ENCODE measurements at places on chromosomes 16 and 17. TPM values are rescaled to one million over a fixed set of nuclear protein-coding genes. Genes with fewer than 3 reads are reported as not detected.
A peak's percentile ranks its signal among the peaks of the same experiment; 100 is the strongest.

DNA sequence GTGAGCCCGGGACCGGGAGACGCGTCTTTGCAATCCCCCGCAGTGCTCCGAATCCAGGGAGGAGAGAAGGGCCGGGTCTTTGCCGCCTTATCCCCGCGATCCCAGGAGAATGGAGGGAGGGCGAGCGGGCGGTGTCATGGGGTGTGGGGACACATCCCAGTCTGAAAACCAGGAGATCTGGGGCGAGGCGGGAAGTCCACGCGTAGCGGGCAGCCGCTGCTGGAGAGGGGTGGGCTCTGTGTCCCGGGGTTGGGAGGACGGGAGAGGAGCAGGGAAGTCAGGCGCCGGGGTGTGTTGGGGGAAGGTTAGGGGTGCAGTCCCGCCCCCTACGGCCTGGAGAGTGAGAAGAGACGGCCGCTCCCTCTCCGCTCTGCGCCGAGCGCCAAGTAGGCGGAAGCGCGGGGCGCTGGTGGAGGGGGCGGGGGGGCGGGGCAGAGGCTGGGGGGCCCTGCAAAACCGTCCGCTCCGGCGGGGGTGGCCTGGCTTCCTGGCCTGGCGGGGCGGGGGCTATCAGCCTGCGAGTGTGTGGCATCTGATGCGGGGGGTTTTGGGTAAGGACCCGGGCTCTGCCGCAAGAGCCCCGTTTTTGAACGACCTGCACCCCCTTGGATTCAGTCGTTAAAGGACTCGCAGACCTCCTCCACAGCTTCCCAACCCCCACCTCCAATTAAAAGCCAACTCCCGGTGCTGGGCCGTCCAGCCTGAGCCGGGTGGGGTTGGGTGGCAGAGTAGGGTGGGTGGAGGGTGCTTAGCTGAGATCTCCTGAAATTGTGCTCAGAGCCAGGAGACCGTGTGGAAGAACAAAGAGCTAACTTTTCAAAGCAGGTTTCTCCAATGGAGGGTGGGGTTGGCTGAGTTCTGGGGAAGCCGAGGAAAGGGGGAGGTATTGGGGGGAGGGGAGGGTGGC, 654 bp downstream of the LASP1 start:
- H3K27ac ChIP-seq: peak overlapping the region; percentile 88
- peak; percentile 78 for DNase-seq
- peak overlapping the region; percentile 89 for H3K4me3 ChIP-seq
- H3K27me3 ChIP-seq: no peaks in the 10 kb centered on the region
- H3K4me1 ChIP-seq: peaks cover 60% of the 10 kb centered on the region

DNA sequence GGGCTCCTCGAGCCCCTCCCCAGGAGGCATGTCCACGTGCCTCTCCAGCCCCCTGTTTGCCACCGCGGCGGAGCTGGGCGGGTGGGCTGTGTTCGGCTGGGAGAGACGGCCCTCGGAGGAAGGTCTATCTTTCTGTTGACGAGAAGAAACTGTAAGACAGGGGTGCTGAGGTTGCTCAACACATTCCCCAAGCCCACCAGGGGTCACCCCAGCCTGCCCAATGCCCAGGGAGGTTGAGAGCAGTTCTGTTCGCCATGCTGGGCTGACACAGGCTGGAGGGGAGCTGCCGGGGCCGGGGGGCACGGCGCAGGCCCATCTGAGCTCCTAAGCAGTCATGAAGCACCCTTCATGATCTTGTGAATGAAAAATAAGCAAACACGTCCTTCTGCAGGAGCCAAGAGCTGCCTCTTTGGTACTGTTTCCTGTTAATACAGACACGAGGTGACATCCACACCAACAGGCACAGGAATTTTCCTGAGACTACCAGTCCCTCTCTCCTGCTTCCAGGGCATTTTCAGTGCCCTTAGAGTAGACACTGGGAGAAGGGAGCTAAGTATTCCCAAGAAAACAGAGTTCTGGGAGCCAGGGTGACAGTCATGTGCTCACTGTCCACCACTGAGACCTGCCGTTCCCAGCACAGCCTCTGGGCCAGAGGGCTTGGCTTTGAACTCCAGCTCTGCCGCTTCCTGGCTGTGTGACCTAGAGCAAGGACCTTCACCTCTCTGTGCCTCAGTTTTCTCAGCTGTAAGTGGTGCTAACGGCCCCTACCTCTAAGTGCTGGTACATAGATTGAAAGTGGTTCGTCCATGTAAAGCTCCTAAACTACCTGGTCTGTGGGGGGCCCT, 9.2 kb downstream of the UBALD2 start:
- H3K27me3 ChIP-seq: no peaks in the 10 kb centered on the region
- peak overlapping the region; percentile 4 for H3K27ac ChIP-seq
- DNase-seq: no peak
- H3K4me1 ChIP-seq: peaks cover 58% of the 10 kb centered on the region
- H3K4me3 ChIP-seq: no peak overlapping the region
- peaks cover 10% of the 10 kb centered on the region for H3K36me3 ChIP-seq

NACA2 gene
- not detected for total RNA-seq

- H3K36me3 ChIP-seq: no peaks in the 10 kb centered on the region
- no peaks in the 10 kb centered on the region for H3K4me1 ChIP-seq
- H3K4me3 ChIP-seq: no peak overlapping the region
- DNase-seq: no peak
- no peaks in the 10 kb centered on the region for H3K27me3 ChIP-seq
Measured at GRCh38 chr16:27558932-27559331, 9.0 kb downstream of the KATNIP start.

DNA sequence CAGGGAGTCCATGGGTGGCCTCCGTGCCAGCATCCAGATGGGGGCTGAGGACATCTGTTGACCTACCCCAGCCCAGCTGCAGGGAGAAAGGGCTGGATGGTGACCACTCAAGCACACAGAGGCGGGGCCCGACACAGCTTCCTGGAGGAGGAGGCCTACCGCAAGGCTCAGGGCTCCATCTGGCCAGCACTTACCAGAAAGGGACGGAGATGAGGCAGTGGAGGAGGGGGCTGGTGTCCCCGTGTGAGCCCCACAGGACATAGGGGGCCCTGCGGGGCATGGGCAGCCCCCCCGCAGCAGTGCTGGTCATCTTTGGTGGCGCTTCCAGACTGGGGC, 147.5 kb upstream of the CIBAR2 start:
- H3K36me3 ChIP-seq: no peaks in the 10 kb centered on the region
- DNase-seq: no peak
- H3K4me3 ChIP-seq: no peak overlapping the region

- H3K27me3 ChIP-seq: peaks cover 95% of the 10 kb centered on the region
- H3K4me1 ChIP-seq: peaks cover 80% of the 10 kb centered on the region
- peak; percentile 42 for DNase-seq
- H3K36me3 ChIP-seq: no peaks in the 10 kb centered on the region
- H3K27ac ChIP-seq: no peak overlapping the region
- no peak overlapping the region for H3K4me3 ChIP-seq
Measured at GRCh38 chr17:36934692-36935630, 2.3 kb upstream of the LHX1 start.

GRCh38 chr17:3795390-3796102, 5.4 kb downstream of the ITGAE start:
- H3K27ac ChIP-seq: no peak overlapping the region
- peaks cover 21% of the 10 kb centered on the region for H3K4me1 ChIP-seq
- H3K4me3 ChIP-seq: no peak overlapping the region
- no peaks in the 10 kb centered on the region for H3K27me3 ChIP-seq

PRR14 gene
- total RNA-seq: 92.0 TPM

DNA sequence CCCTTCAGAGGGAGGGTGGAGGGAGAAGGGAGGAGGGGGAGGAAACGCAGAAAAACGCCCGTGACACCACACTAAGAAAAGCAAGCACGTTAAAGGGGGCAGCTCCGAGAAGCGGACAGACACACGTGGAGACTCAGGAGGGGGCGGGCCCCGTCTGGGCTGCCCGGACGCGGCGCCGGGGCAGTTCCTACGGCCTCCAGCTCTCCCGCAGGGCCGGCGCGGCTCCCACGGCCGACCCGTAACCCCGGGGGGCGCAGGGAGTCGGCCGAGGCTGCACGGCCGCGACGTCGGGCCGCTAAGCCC, 362 bp downstream of the KLHDC4 start:
- peaks cover 44% of the 10 kb centered on the region for H3K4me1 ChIP-seq
- H3K27ac ChIP-seq: peak overlapping the region; percentile 85
- H3K27me3 ChIP-seq: no peaks in the 10 kb centered on the region
- peak; percentile 62 for DNase-seq

MYCBPAP gene
- total RNA-seq: 5.3 TPM

- no peak overlapping the region for H3K4me3 ChIP-seq
- no peaks in the 10 kb centered on the region for H3K27me3 ChIP-seq
- no peak overlapping the region for H3K27ac ChIP-seq
- H3K4me1 ChIP-seq: no peaks in the 10 kb centered on the region
Measured at GRCh38 chr17:75553295-75554110, 28.0 kb downstream of the LLGL2 start.

DNA sequence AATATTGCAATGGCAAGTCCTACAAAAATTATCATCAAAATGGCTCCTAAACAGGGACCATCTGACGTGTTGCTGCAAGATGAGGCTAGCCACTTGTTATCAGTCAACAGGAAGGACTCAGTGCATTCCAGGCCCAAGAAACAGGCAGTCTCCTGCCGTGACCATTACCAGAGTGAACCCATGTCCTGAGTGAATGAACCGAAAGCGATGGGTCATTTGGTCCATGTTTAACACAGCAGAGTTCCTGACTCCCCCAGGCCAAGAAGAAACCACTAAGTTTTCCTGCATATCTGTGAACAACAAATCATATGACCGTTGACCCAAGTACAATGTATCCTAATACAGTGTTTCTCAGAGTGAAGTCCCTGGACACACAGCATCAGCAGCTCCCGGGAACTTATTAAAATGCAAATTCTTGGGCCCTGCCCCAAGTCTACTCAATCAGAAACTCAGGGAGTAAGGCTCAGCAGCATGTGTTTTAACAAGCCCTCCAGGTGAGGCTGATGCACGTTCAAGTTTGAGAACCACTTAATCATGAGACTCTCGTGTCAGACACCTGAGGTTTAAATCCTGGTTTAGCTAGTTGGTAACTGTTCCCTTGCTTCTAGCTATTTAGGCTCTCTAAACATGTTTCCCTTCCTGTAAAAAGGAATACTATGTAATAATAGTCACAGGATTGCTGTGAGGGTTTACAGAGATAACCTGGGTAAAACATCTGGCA, 429.4 kb upstream of the MAF start:
- no peaks in the 10 kb centered on the region for H3K36me3 ChIP-seq
- DNase-seq: no peak
- no peak overlapping the region for H3K4me3 ChIP-seq
- H3K4me1 ChIP-seq: peaks cover 12% of the 10 kb centered on the region
- no peaks in the 10 kb centered on the region for H3K27me3 ChIP-seq

FN3K gene
- 5.3 TPM for total RNA-seq

GRCh38 chr17:79859676-79860615, 20.7 kb upstream of the CBX4 start:
- no peak overlapping the region for H3K27ac ChIP-seq
- no peaks in the 10 kb centered on the region for H3K36me3 ChIP-seq
- no peak for DNase-seq
- no peaks in the 10 kb centered on the region for H3K27me3 ChIP-seq
- no peaks in the 10 kb centered on the region for H3K4me1 ChIP-seq

DNA sequence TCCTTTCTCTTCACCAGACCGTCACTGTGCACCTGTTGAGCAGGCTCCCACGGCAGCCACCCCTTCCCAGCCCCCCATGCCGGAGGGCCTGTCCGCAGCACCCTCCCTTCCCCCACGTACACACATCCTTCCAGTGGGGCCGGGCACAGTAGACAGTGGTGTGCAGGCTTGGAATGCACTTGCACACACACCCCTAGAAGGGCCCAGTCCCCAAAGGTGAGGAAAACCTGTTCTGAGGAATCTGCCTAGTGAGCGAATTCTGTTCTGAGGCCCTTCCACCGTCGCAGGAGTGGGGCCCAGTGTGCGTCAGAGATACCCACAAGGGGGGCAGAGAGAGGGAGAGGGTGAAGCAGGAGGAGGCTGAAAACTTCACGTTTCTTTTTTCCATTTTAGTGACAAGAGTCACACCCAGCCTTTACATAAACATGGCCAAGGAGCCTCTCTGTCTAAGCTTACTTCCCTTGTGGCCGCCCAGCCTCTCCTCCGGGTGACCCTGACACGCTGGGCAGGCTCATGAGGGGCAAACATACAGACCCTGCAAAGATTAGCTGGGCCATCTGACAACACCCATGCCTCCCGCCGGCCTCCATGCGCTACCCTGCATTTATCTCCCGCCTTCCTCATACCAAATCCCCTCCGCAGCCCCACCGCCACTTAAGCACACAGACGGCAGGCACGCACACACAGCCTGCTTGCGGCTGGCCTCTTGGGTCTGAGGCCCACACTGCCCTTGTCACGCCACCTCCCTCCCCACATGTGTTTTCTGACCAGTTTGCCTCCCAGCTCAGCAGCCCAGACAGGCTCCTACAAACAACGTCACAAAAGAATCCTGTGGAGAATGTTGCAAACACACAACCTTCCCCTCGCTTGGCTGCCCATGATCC, 1.8 kb downstream of the ZBTB4 start:
- H3K4me3 ChIP-seq: peak overlapping the region; percentile 64
- no peak for DNase-seq
- no peaks in the 10 kb centered on the region for H3K36me3 ChIP-seq

KRT33B gene
- total RNA-seq: not detected

DNA sequence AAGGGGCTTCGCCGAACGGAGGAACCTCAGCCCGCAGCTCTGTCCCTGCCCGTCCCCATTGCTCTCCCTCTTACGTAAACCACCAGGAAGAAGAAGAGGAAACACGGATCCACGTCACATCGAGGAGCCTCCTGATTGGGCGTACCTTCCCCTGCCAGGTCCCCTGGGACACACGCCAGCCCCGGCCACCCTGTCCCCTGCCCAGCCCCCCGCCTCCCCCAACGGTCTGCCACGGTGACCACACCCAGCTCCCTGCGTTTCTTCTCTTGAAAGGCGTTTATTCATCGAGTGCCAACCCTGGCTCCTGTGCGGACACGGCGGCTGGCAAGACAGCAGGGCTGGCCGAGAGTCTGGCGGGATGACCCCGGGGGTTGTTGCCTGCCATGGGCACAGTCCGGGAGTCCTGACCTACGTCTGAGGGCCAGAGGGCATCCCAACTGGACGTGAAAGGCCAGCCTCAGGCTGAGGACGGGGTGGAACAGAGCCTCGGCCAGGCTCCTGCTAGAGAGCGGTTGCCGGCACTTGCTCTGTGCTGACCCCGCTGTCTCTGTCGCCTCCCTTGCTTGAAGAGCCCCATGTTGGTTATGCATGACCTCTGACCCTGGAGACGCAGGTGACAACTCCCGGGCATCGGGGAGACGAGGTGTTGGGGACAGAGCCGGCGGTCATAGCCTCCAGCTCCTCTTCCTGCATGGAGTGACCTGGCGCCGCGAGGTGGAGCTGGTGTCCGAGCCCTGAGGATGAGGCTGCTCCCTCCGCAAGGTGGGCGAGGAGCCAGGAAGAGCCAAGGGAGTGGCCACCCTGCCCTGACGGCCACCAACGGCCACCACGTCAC, 40.5 kb upstream of the ACSF3 start:
- H3K4me3 ChIP-seq: no peak overlapping the region
- no peaks in the 10 kb centered on the region for H3K36me3 ChIP-seq
- no peaks in the 10 kb centered on the region for H3K4me1 ChIP-seq
- DNase-seq: no peak
- no peak overlapping the region for H3K27ac ChIP-seq
- no peaks in the 10 kb centered on the region for H3K27me3 ChIP-seq

DNA sequence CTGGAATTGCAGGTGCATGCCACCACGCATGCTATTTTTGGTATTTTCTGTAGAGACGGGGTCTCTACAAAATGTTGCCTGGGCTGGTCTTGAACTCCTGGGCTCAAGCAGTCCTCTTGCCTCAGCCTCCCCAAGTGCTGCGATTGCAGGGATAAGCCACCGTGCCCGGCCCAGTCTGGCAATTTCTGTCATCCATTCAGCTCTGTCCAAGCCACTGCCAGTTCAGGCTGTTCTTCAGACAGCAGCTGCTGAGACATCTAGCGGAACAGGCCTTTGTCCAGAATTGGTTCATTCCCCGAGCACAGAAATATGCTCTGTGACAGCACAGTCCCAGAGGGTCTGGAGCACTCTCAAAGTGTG, 5.4 kb downstream of the SLC47A1 start:
- H3K27me3 ChIP-seq: peaks cover 13% of the 10 kb centered on the region
- H3K27ac ChIP-seq: no peak overlapping the region
- no peak for DNase-seq
- H3K36me3 ChIP-seq: no peaks in the 10 kb centered on the region

PYY gene
- not detected for total RNA-seq

KRT24 gene
- not detected for total RNA-seq

Data from CD4-positive, alpha-beta memory T cell (primary cell).